ENCODE measurements at places on chromosomes 13 and 19.

GRCh38 chr19:50344661-50345318, 15.6 kb upstream of the KCNC3 start:
- no peak for DNase-seq

GRCh38 chr13:21741396-21741979, 70.6 kb downstream of the FGF9 start:
- DNase-seq = no peak

DNA sequence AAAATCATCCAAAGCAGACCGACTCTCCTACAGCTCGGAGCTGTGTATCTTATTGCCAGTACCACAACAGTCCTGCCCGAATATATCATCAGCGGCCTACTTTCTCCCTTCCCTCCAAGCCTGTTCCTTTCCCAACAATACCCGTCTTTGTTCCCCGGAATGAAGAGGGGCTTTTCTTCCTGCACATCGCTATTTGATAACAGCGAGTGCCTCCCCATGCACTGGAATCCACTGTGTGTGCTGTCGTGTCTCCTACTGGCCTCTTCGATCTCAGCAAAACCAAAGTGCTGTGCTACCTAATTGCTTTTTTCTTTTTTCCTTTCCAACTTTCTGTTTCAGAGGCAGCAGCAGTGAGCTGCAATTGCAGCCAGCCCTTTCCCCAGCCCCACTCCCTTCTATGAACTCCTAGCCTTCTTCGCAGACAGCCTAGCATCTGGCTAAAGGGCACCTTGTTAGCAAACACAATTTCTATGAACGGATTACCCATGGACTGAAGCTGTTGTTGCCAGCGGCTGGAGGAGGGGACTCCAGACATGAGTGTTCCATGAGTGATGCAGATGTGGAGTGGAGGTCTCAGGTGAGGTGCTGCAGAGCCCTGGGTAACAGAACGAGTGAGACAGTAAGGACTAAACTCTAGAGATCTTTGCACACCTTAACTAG, 43.4 kb downstream of the EFNB2 start:
- DNase-seq = no peak

DNA sequence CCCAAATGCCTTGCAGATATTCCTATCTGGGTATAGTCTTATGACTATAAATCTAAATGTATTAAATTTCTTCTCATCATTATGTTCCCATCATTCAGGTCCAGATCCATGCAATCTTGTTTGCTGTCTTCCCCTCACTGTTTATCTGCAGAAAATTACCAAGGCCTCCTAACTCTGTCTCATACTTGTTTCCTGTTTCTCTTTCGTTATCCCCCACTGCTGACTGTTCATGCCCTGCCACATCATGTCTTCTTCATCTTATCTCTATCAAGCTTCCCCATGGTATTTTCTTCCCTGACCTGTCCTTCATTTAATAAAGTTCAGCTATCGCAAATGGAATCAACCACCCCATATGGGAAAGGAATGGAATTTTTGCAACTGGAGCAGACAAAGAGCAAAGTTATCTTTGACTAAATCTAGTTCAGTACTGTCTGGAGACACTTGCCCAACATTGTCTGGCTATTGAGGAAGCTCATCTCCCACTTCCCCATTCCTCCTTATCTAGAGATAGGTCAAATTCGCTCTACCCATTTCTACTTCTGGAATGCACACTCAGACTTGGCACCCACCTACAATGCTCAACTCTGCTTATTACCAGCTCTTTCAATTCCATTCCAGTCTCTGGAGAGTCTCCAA, 1358.1 kb downstream of the EFNB2 start:
- DNase-seq = no peak

DNA sequence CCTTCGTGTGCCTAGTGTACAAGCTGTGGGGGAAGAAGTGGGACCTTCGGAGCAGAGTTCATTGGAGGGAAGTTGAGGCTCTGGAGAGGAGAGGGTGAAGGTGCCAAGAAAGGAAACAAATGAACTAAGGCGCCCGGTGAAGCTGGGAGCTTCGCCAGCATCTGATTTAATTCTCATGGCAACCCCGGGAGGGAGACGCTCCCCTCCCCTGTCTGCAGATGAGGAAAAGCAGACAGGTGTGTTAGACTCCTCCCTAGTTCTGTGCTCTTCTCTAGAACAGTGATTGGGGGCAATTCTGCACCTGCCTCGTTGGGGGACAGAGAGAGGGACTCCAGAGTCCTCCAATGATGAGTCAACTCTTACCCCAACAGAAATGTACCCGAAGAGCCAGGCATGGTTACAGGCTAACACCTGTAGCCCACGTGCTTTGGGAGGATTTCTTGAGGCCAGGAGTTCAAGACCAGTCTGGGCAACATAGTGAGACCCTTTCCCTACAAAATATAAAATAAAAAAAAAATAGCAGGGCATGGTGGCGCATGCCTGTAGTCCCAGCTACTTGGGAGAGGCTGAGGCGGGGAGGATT, 4.2 kb downstream of the SSC5D start:
- DNase-seq = no peak

- DNase-seq = no peak
Measured at GRCh38 chr19:10517361-10517759, at the start of gene S1PR5. Gene S1PR5, minus strand, starts transcription at chr19:10517447. Its CDS starts 2,436 bp downstream, at chr19:10515011.

GRCh38 chr13:28340272-28340793, 154.6 kb downstream of the FLT1 start:
- DNase-seq = peak; percentile 88

- DNase-seq = peak; percentile 2
Measured at GRCh38 chr19:57348136-57348535, 2.9 kb upstream of the ZNF304 start.

DNA sequence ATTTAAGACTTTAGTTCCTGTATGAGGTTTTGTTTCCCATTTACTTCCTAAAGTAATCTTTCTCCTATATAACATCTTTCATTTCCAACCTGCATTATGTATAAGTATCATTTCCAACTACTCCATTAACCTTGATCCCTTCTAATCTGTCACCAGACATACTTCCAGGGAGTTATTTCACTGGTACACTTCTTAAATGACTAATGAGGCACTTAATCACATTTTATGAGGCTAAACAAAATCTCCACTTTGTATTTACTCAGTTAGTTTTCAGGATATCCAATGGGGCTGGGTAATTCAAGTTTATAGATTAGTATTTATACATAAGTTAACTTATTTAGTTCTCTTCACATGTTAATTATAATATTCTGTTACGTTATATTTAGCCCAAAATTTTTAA, 634.7 kb downstream of the PCDH17 start:
- no peak for DNase-seq

DNA sequence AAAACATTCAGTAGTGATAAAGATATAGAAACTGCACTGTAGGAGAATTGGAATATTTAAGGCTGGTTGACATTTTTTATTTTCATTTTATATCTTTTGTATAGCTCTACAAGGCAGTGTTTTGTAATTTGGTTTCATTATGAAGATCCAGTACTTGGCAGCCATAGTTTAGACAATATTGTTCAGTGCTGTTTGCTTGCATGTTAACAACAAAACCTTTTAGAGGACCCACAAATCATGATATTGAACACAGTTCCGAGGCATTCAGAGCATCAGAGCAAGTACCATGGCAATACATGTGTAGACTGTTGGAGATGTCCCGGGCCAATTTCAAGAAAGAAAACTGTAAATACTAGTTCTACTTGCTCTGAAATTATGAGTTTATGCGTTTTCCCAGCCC, 25.6 kb upstream of the GARRE1 start:
- DNase-seq = no peak

DNA sequence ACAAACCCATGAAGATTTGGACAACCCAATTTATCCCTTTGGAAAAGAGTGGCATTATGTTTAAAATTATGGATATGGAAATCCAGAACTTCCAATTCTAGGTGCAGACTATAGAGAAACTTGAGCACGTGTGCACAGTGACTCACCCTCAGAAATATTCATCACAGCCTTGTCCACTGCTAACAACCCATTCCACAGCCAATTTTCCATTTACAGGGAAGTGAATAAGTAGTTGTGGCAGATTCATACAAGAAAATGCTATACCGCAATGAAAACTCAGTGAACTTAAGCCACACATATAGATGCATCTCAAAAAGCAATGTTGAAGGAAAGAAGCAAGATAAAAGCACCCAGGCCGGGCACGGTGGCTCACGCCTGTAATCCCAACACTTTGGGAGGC, 133.3 kb downstream of the USP12 start:
- DNase-seq = peak; percentile 83
